ENCODE measurements at places on chromosomes 5 and 9.

DNA sequence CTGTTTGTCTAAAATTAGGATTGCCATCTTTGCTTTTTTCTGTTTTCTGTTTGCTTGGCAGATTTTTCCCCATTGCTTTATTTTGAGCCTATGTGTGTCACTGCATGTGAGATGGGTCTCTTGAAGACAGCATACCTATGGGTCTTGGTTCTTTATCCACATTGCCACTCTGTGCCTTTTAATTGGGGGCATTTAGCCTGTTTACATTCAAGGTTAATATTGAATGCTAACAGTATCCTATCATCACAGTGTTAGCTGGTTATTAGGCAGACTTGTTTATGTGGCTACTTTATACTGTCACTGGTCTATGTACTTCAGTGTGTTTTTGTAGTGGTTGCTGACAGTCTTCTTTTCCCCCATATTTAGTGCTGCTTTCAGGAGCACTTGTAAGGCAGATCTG, 67.3 kb downstream of the ISOC1 start:
- DNase-seq: no peak

GRCh38 chr5:16518606-16519005, 53.0 kb upstream of the ZNF622 start:
- no peak for DNase-seq

- DNase-seq: no peak
Measured at GRCh38 chr9:72907421-72907820, 45.4 kb downstream of the ALDH1A1 start.

- DNase-seq: no peak
Measured at GRCh38 chr5:176548967-176549444, at the start of gene CDHR2. Gene CDHR2 (plus strand): TSS chr5:176549342. CDS start chr5:176565353, 16,011 bp downstream.

DNA sequence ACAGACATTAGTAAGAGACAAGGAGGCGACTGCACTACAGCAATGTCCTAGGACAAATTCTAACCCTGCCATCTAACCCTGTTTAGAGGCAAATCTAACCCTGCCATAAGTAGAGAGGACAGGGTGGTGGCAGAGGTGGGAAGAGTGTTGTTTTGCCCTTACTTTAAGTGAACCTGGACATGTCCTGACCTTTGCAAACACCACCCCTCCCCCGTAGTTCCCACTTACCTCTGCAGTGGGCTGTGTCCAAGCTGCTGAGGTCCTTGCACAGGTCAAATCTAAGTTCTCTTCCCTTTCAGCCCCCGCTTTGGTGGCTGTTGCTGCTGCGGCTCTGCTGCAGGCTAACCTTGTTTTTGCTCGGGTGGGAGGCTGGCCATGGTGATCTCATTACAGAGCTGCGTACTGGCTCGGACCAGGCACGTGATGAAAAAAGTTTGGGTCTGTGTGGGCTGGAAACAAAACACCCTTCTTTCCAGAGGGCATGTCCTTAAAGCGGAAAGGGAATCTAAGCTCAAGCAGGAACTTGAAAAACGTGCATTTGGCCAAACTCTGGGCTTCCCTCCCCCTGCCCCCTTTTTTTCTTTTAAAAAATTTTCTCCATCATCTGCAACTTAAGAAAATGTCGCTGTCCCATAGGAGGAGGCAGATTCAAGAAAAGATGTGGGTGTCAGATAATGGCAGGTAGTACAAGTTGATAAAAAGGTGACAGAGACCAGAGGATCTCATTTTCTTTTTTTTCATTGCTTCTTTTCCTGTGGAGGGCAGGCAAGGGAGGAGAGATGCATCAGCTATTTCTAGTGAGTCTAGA, at the start of gene FAXDC2:
FAXDC2 (minus strand) TSS at position 349 of the 808 bp plus-strand sequence. CDS start 12,425 bp downstream, outside the sequence.
- peak; percentile 86 for DNase-seq

GRCh38 chr9:27468462-27469110, 55.5 kb upstream of the IFNK start:
- DNase-seq: peak; percentile 53

- peak; percentile 78 for DNase-seq
Measured at GRCh38 chr5:43038496-43038989, 1.6 kb downstream of the ANXA2R start.

- peak; percentile 98 for DNase-seq
Measured at GRCh38 chr5:128216860-128217531, 133.4 kb downstream of the SLC12A2 start.

DNA sequence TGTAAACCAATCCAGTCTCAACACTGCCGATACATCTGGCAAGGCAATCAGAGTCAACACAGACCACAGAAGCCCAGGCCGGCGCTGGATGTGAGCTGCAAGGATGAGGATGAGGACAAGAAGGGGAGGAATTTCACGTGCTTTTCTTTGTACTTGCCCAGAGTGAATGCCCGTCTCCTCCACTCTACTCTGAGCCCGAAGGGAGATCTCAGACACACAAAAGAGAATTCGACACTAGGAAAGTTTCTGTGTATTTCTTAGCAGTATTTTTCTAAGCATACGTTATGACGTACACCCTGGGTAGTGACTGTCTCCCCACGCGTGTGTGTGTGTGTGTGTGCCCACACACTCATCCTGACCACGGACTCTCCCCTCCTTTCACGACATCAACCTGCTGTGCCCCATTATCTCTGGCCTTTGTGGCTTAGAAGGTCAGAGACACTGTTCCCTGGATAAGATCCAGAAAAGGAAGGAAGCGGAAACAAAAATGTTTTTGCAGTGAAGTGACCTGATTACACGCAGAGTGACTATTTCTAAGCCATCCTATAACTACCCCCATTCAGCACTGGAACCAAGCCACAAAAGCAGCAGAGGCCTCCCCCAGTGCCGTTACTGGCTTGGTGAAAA, 227.3 kb upstream of the DAPK1 start:
- peak; percentile 76 for DNase-seq

GRCh38 chr5:59097116-59097515, 514.2 kb downstream of the RAB3C start:
- DNase-seq: peak; percentile 41

DNA sequence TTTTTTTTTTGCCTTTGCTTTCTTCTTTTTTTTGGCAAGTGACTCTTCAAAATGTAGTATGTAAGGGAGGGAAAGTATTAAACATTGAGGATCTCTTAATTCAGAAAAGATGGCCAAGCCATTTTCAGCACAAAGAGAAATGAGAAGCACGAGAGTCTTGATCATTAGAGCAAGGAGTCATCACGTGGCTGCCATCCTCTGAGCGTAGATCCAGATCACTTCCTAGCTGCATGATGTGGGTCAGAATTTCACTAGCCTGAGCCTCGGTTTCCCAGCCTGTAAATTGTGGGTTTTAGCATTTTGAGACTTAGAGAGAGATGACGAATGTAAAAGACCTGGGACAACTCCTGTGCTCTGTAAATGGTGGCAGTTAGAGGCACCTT, 312.9 kb downstream of the ARHGEF28 start:
- no peak for DNase-seq

DNA sequence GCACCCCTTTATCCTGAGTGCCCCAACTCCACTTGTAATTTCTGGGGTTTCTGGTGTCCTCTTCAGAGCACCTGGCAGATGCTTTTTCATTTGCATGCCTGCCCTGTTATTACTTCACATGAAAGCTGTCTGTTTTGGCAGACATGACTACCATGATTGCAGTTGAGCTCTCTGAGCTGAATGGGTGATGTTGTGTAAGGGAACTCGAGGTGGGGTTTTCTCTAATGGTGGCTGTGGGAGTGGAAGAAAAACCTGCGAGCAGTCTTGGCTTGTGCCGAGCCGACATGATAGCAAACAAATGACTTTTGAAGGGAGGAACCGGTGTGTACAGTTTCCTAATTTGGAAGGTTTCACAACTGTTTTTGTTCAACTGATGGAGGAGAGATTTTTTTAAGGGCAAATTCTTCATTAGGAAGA, 196.2 kb downstream of the AOPEP start:
- DNase-seq: no peak

DNA sequence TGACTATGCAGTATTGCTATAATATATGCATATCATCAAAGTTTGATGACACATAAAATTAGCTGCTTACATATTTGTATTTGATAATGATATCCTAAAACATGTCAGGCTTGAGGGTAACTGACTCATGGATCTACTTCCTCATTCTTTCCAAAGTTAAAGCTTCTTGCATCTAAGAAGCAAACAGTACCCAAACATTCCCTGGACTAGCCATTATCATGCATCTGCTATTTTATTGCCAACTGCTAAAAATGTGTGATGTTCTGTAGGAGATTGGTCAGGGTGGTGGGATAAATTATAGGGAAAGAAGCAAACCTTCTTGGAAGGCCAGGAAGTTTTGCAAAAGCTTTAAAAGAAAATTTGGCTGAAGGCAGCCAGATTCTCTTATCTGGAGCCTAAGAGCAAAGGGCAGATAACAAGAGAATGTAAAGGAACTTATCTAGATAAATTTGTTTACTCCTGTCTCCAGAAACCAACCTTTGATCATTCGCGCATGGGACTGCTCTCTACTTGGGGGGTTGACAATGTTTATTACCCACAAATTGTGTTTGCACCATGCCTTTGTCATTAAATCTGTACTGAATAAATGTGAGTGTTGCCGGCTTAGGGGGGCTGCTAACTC, 604.1 kb upstream of the TLE4 start:
- DNase-seq: no peak

- DNase-seq: peak; percentile 58
Measured at GRCh38 chr9:37984672-37985611, 81.0 kb upstream of the SLC25A51 start.

DNA sequence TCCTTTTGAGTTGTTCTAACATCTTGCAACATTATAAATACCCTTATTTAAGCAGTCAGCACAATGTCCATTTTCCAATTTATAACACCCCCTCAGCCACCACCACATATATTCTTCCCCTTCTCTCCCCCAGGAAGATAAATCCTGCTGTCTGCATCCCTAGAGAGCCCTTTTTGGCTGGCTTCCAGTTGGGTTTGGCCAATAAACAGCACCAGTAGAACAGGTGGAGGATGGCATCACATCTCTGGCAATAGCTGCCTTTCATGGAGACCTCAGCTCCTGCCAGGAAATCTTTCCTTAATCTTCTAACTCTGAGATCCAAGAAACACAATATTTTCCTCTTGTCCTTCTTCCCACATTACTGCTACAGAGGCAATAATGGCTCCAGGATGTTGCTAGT, 53.7 kb downstream of the TRIM36 start:
- no peak for DNase-seq

- no peak for DNase-seq
Measured at GRCh38 chr9:114478459-114478858, 26.8 kb downstream of the WHRN start.

GRCh38 chr9:19938990-19939733, 150.3 kb upstream of the SLC24A2 start:
- DNase-seq: no peak

DNA sequence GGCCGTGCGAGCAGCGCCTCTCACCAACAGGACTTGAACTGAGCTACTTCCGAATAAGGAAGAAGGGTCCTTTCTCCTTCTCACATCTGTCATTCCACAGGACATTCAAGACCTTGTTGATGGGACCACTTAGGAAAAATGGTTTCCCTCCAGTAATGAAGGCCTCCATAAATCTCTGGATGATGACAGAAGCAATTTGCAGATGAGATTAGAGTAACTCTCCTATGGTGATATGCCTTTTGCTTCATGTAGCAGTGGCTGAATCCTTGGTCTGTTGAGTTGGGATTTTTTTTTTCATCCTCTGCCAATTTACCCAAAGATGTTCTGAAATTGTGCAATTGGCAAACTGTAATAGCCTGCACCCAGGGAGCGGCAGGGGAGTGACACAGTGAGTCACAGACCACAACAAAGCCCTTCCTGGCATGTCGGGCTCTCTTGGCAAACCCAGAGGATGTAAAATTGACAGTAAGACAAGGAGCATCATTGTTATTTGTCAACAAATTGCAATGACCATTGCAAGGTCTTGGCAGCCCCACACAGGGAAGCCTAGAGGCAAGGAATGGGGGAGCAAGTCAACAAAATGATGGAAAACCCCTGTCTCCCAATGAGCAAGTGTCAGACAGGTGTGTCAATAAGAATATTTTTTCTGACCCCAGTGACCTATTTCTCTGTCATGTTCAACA, 275.9 kb downstream of the ACTL7B start:
- peak; percentile 36 for DNase-seq

- peak; percentile 44 for DNase-seq
Measured at GRCh38 chr5:127409246-127409917, 108.1 kb upstream of the PRRC1 start.

- DNase-seq: no peak
Measured at GRCh38 chr5:87372705-87373104, 40.0 kb downstream of the CCNH start.

GRCh38 chr5:67678594-67678993, 482.0 kb upstream of the CD180 start:
- no peak for DNase-seq

DNA sequence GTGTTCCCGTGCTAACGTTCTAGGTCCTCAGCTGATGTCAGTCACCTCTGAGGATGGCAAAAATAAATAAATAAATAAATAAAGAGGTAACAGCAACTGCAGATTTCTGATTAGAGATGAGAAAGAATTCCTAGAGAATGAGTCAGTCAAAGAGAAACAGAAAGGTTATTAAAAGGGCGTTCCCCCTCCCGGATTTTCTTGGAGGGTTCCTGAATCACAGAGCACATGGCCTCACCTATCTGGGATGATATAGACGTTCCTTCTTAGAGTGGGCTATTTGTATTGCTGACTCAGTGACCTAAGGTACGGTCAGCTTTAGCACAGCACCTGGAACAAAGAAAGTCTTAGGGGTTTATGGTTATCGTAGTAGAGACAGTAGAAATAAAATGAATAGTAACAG, 30.6 kb downstream of the HTR4 start:
- DNase-seq: peak; percentile 10

- no peak for DNase-seq
Measured at GRCh38 chr5:79851391-79851863, 139.6 kb downstream of the MTX3 start.

DNA sequence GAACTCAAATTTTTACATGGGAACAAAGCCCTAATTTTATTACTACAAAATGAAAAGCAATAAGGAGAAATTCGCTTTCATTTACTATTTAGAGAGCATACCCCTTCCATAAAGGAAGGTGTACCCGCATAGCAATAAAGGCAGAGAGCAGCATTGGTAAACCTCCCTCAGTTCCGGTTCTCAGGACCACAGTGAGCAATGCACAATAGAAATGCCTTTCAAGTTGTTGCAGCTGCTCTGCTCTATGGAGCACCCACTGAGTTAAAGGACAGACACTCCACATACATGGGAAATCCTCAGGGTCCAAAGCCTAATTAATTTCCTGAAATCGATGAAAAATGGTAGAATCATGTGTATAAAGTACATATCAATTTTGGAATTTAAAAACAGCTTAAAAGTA, 89.9 kb upstream of the MPDZ start:
- no peak for DNase-seq

DNA sequence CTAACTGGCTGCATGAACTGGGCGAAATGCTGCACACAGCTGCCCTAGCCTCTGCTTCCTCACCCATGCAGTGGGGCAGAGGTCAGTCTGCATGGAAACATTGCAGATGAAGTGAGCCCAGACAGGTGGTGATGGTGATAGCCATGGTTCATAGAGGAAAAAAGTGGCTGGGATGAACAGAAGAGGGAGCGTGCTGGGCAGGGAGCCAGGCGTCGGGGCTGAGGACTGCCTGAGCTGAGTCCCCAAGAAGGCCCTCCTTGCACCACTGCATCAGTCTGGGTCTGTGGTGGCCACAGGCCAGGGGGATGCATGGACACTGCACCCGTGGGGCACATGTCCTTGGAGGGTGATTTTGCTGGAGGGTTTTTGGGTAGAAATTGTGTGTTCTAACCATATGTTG, 80.5 kb downstream of the AMBP start:
- no peak for DNase-seq

Measured in astrocyte of the hippocampus (primary cell).